ENCODE measurements at places on chromosomes 6 and 20.

GRCh38 chr6:3612341-3613041 is 139.0 kb downstream of the PXDC1 start:
- no peak for DNase-seq

GRCh38 chr20:31547017-31547675 is 32.9 kb downstream of the HM13 start:
- peak; percentile 73 for DNase-seq

- DNase-seq: no peak
Measured at GRCh38 chr20:61895686-61896057, 170.0 kb downstream of the TAF4 start.

DNA sequence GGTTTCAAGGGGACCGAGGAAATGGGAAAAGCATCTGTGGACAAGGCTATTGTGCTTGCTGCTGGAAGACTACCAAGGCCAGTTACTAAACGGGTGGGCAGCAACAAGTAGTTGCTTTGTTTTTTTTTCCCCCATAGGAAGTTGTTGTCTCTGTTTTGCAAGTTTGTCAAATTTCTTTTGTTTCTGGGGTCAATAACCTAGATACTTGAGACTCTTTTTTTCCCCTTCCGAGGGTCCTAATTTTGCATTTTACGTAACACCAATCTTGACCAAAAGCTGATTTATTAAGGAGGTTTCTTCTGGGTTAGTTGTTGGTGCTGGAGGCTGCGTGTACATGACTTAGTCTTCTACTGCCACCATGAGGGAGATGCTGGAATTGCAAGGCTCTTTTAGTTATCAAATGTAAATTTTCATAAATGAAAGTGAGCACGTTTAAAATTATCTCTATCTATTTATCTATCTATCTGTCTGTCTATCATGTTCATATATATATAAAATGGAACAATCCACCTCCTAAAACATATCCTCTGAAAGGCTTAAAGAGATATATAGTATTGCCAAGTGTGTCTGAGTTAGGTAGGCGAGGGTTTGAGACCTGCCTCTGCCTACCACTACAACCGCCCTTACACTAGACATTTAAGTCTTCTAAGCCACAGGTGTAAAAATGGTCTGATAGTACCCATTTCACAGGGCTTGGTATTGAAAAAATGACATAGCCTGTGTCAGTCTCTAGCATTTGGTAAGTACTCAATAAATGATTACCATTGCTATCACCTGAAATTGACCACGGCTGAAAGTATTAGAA is 60.2 kb downstream of the GCLC start:
- peak; percentile 62 for DNase-seq

GRCh38 chr6:21352131-21352530 is 241.4 kb upstream of the SOX4 start:
- no peak for DNase-seq

- no peak for DNase-seq
Measured at GRCh38 chr6:33014841-33015634, 5.6 kb upstream of the HLA-DOA start.

GRCh38 chr20:14098261-14098660 is 102.9 kb downstream of the MACROD2 start:
- no peak for DNase-seq

GRCh38 chr20:40451552-40451951 is 237.5 kb downstream of the MAFB start:
- DNase-seq: no peak

DNA sequence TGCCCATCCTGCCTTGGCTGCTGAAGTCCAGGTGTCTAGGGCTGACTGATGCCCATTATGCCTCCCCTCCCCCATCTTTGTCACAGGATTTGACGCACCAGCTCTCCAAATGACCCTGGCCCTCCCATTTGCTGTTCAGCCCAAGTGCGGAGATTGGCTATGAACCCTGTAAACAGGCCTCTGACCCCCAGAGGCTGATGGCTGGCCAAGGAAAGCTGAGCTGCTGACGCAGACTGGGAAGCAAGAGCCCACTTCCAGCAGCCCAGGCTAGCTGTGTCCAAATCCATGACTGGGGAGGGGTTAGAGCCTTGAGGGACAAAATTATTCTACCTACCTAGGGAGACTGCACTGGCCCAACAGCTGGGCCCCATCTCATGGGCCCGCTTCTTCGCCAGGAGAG is 797 bp upstream of the GNRH2 start:
- no peak for DNase-seq

All from WTC11 (cell line).